ENCODE measurements at places on chromosomes 12 and 14.
A peak's percentile ranks its signal among the peaks of the same experiment; 100 is the strongest.

DNA sequence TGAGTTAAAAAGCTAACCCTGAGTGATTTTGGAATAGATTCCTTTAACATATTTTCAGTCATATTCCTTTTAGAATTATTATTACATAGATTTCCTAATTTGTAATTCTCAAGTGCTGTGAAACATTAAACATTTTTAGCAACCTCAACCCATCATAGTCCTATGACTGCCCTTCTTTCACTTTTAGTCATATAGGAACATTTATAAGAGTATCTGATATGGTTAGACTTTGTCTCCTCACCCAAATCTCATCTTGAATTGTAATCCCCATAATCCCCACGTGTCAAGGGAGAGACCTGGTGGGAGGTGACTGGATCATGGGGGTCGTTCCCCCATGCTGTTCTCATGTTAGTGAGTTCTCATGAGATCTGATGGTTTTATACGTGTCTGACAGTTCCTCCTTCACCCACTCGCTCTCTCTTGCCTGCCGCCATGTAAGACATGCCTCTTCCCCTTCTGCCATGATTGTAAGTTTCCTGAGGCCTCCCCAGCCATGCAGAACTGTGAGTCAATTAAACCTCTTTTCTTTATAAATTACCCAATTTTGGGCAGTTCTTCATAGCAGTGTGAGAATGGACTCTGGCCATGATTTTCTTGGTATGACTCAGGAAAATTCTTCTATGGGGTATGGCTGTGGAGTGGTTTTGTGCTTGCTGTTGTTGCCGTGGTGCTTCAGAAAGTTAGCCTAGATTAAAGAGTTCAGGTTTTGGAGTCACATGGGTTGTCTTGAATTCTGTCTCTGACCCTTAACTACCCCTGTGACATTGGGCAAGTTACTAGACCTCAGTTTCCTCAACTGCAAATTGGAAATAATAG, 83.9 kb downstream of the FUT8 start:
- no peak for DNase-seq

- DNase-seq: no peak
These were observed 291.1 kb upstream of the RTL1 start for GRCh38 chr14:101194373-101195308.

DNA sequence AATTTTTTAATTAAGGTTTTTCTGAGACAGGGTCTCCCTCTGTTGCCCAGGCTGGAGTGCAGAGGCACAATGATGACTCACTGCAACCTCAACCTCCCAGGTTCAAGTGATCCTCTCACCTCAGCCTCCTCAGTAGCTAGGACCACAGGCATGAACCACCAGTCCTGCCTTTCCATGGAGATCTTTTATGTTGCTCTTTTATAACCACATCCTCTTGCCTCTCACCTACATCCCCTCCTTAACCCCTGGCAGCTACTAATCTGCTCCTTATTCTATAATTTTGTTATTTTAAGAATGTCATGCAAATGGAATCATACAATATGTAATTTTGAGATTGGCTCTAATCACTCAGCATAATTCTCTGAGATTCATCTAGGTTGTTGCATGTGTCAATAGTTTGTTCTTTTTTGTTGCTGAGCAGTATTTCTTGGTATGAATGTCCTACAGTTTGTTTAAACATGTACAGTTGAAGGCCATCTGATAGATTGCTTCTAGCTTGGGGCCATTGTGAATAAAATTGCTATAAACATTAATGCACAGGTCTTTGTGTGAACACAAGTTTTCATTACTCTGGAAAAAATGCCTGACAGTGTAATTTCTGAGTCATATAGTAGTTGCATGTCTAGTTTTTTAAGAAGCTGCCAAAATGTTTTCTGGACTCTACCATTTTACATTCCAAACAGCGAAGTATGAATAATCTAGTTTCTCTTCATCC, 249.2 kb upstream of the AMIGO2 start:
- DNase-seq: peak; percentile 11

- no peak for DNase-seq
These were observed 227.1 kb upstream of the DDHD1 start for GRCh38 chr14:53380052-53380866.

DNA sequence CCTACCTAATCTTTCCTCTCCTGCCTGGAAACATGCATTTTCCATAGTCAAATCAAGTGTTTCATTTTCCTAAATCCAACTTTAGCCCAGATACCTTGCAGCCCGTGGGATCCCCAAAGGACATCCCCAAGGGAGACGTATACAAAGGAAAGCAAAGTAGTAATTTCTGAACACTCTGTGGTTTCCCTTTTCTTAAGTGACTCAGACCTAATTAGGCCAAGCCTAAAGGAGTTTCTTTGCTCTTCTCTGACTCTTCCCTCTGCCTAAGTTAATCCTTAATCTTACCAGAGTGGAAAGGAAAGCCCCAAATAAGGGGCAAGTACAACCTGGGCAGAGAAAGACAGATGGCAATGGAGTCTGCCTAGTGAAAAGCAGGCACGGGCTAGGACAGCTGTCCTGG, 250.3 kb downstream of the SPTSSA start:
- DNase-seq: no peak

DNA sequence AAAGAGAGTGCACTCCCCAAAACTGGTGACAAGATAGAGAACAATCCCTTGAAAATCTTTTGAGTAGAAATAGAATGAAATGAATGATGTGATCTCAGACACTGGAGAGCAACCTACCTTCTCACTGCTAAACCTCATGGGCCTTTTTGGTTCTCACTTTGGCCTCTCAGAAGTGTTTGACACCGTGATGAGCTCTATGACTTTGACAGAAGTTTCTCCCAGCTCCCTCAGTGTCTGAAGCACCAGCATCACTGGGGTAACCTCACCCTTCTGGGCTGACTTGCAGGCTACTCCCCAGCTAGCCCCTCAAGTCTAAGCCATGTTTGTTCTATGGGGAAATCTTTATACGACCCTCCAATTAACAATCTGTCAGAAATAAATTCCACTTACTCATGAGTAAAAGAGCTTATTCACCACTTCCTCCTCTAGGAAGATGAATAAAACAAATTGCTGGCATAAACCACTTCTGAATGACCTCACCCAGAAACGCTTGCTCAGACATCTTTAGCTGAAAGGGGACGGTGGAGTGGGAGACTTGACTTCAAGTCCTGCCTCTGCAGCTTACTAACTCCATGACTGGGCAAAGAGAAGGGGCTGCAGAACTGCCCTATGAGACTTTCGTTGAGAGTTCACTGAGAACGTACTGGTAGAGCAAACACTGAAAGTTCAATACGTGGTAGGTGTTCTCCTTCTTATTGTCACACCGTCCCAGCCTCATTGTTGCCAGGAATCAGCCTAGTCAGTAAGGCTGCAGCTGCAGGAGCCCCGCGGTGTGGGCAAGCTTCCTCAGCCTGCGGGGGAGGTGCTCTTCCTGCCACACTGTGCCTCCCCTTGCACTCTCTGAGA, 46.5 kb downstream of the ST8SIA1 start:
- peak; percentile 18 for DNase-seq

GRCh38 chr14:89236851-89237250, 180.2 kb downstream of the FOXN3 start:
- no peak for DNase-seq

- peak; percentile 28 for DNase-seq
These were observed 18.3 kb upstream of the PLEKHH1 start for GRCh38 chr14:67514650-67515385.

GRCh38 chr12:96047229-96048211, 12.1 kb upstream of the LTA4H start:
- peak; percentile 49 for DNase-seq
